ENCODE measurements at places on chromosomes 16 and 17. TPM values are rescaled to one million over a fixed set of nuclear protein-coding genes. Genes with fewer than 3 reads are reported as not detected.

TRIM72 gene
- total RNA-seq = not detected

GFOD2 gene
- 9.2 TPM for total RNA-seq

GNG13 gene
- total RNA-seq = not detected

MT1E gene
- total RNA-seq = 233 TPM

SYT17 gene
- total RNA-seq = 3.6 TPM

NXPH3 gene
- total RNA-seq = 0.19 TPM

KRT31 gene
- total RNA-seq = not detected

ARL5C gene
- not detected for total RNA-seq

CBX1 gene
- 9.9 TPM for total RNA-seq

NPIPA8 gene
- 0.65 TPM for total RNA-seq

DNA sequence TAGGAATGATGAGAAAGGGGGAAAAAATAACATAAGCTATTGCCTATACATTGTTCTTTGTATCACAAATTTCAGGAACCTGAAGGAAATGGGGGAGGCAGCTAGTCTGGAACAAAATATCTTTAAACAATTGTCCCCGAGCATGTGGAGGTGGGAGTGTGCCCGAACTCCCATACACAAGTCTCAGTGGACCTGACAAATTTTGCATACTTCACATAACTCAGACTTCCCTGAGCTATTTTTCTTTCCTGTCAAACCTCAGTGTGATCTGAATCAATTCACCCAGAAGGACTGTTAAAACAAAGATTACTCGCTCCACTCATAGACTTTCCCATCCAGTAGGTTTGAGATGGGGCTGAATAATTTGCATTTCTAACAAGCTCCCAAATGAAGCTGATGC, 1.6 kb upstream of the XPO6 start:
- no peak for DNase-seq
- H3K4me1 ChIP-seq = no peaks in the 10 kb centered on the region
- no peaks in the 10 kb centered on the region for H3K27me3 ChIP-seq
- H3K27ac ChIP-seq = no peak overlapping the region

GRCh38 chr17:35542990-35543389, 5.5 kb upstream of the SLFN12L start:
- no peak overlapping the region for H3K4me3 ChIP-seq
- H3K4me1 ChIP-seq = no peaks in the 10 kb centered on the region
- DNase-seq = no peak
- H3K36me3 ChIP-seq = no peaks in the 10 kb centered on the region
- H3K27ac ChIP-seq = no peak overlapping the region
- no peaks in the 10 kb centered on the region for H3K27me3 ChIP-seq

GRCh38 chr17:64546716-64547115, 39.9 kb downstream of the CEP95 start:
- DNase-seq = no peak
- no peaks in the 10 kb centered on the region for H3K27me3 ChIP-seq
- H3K4me3 ChIP-seq = no peak overlapping the region
- H3K36me3 ChIP-seq = peaks cover 10% of the 10 kb centered on the region

GRCh38 chr16:83345846-83346640, 461.7 kb upstream of the HSBP1 start:
- H3K27ac ChIP-seq = no peak overlapping the region
- no peaks in the 10 kb centered on the region for H3K27me3 ChIP-seq
- H3K36me3 ChIP-seq = no peaks in the 10 kb centered on the region
- H3K4me1 ChIP-seq = no peaks in the 10 kb centered on the region

GRCh38 chr17:44070455-44071197, at the start of gene G6PC3:
G6PC3 (plus strand) TSS chr17:44070735; CDS start chr17:44070966, 231 bp downstream.
- peaks cover 10% of the 10 kb centered on the region for H3K4me1 ChIP-seq
- peak within 1 kb of the TSS; percentile 82 for H3K27ac ChIP-seq
- H3K36me3 ChIP-seq = peaks cover 13% of the 10 kb centered on the region
- H3K4me3 ChIP-seq = peak within 1 kb of the TSS; percentile 65
- no peaks in the 10 kb centered on the region for H3K27me3 ChIP-seq

DNA sequence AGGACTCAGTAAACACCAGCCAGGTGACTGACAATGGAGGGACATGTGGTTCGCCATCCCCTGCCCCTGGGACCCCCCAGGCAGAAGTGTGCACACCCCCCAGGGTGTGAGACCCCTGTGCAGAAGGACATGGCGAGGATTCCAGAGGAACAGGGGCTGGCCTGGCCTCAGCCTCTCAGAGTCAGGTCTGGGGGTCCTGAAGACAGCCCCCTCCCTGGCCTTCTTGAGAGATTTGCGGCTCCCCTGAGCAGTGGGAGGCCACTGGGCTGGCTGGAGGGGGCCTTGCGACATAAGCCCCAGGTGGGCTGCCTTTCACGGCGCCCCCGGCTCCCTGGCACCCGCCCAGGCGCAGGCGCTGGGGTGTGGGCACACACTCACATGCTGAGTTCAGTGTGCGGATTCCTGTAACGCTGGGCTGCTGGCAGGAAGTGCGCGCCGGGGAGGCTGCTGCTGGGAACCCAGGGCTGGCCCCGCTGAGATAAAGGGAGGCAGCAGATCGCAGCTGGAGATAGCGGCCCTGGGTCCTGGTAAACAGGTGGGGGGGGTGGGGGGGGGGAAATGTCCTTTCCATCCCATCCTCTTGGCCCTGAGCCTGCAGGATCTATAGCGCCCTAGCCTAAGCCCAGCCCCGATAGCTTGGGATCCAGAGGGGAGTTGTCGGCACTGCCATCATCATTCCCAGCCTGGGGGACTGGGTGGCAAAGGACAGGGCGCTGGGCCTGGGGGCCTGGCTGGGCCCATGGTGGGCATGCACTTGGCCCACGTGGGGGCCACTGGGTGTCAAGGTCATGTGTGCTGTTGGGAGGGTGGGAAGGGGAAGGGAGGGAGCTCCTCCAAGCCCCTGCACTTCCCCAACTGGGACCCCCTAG, 27.1 kb downstream of the TMEM235 start:
- no peaks in the 10 kb centered on the region for H3K27me3 ChIP-seq
- DNase-seq = no peak
- no peak overlapping the region for H3K4me3 ChIP-seq
- H3K27ac ChIP-seq = peak overlapping the region; percentile 11
- no peaks in the 10 kb centered on the region for H3K4me1 ChIP-seq
- H3K36me3 ChIP-seq = no peaks in the 10 kb centered on the region

DNA sequence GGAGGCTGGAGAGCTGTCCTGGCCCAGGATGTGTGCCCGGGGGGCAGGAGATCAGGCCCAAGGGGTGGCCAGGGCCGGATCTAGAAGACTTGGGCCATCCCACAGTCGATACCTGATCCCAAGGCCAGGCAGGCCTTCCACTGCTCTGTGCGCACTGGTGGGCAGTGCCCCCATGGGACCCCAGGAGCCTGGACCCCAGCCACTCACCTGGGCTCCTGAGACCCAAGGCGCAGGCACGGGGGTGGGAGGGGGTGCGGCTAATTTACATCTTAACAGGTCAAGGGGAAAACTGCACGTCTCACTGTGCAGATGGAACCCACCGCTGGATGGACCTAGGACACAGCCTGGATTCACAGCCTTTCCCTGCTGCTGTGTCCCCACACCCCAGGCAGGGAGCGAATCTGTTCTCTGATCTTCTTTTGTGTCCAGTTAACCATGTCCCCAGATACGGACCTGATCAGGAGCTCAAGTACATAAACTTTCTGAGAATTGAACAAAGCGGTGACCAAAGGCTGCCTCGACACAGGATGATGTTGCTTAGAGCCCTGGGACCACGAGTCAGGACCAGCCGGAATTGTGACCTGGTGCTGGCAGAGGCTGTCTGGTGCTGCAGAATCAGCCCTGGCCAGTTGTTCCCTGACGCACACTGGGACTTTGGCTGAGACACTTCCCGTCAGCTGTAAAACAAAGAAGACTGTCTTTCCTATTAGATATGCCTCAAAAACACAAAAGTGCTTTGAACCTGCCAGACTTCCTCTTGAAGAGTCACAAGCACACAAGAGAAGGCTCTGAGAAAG, 60.6 kb downstream of the TNFRSF13B start:
- no peaks in the 10 kb centered on the region for H3K4me1 ChIP-seq
- no peak for DNase-seq
- H3K4me3 ChIP-seq = no peak overlapping the region

DNA sequence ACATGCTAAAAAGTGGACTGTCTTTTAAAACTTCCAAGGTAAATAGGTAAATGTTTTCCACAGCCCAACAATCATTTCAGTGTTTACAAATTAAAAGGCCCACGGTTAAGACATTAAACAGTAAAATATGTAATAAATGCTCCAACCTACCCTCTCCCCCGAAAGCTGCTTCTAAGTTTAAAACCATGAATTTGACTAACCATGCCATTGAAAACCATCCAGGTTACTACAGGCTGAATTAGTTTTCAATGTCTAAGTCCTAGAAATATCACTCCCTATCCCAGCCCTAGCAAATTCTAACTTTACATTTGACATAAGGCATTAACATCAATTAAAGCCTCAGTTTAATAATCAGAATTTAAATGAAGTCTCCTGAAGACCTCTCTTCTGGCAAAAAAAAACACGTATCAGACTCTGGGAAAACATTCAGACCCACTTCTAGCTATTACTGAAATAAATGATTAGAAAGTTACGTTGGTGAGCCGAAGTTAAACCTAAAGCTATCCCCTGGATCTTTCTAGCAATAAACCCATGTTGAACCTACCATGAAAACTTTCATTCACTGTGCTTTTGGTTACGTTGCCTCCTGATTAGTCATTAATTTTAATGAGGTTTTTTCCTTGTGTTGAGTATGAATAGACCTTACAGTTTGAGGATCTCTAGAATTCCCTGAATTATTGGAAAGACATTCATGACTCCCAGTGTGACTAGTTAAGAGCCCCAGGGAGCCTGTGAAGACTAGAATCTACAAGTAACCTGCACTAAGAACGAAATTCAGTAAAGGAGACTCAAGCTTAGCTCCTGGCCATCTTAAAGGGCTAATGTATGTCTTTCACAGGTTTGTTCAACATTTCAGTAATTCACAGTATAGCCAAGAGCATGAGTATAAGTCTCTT, 1.7 kb upstream of the POLG2 start:
- H3K27me3 ChIP-seq = no peaks in the 10 kb centered on the region
- peaks cover 15% of the 10 kb centered on the region for H3K36me3 ChIP-seq
- no peak overlapping the region for H3K27ac ChIP-seq
- H3K4me1 ChIP-seq = peaks cover 11% of the 10 kb centered on the region

- DNase-seq = no peak
- H3K27ac ChIP-seq = no peak overlapping the region
- H3K4me1 ChIP-seq = no peaks in the 10 kb centered on the region
- H3K27me3 ChIP-seq = no peaks in the 10 kb centered on the region
- no peak overlapping the region for H3K4me3 ChIP-seq
Observed at GRCh38 chr17:21539146-21539545, 153.2 kb upstream of the KCNJ18 start.

GRCh38 chr17:31570951-31571892, 179.7 kb downstream of the RAB11FIP4 start:
- DNase-seq = peak; percentile 76
- H3K27me3 ChIP-seq = no peaks in the 10 kb centered on the region
- H3K4me1 ChIP-seq = peaks cover 5% of the 10 kb centered on the region
- peak overlapping the region; percentile 63 for H3K27ac ChIP-seq

DNA sequence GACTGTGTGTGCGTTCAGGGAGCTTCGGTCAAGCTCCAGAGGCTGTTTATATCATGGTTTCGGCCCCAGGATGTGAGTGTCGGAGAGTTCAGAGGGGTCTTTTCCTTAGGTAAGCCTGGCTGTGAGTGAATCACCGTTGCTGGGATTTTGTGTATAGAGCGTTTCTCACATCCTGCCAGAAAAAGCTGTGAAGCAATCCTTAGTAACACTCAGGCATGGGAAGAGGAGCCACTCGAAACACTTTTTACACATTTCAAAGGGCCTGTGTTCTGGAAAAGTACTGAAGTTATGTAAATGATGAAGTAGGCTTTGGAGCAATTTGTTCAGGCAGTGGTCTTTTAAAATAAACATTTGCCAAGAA, 662 bp downstream of the PGS1 start:
- H3K27me3 ChIP-seq = no peaks in the 10 kb centered on the region
- peak overlapping the region; percentile 76 for H3K27ac ChIP-seq
- DNase-seq = no peak
- H3K4me1 ChIP-seq = peaks cover 6% of the 10 kb centered on the region
- H3K4me3 ChIP-seq = peak overlapping the region; percentile 100

DNA sequence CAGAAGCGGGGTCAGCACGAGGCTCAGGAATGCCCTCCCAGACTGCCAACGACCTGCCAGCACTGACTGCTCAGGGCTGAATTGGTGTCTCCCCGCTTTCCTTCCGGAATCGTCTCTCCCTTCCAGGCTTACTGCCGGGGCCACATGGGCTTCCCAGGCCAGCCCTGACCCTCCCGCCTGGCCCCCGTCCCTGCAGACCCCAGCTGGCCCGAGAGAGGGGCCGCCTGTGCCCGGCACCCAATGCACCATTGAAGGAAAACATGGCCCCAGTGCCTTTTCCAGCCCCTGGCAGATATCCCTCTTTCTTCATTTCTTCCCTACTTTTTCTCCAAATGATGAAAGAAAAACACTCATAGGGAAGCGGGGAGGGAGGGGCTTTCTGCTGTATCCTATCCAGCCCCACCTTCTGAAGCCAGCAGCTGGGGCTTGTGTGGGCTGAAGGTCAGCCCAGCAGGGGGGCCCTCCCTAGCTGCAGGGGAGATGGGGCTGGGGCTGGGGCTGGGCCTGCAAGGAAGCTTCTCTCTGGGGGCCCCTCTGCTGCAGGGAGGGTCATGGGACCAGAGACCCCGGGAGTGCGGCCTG, 25.9 kb downstream of the ZNF469 start:
- no peaks in the 10 kb centered on the region for H3K4me1 ChIP-seq
- H3K27me3 ChIP-seq = no peaks in the 10 kb centered on the region
- no peaks in the 10 kb centered on the region for H3K36me3 ChIP-seq
- H3K27ac ChIP-seq = no peak overlapping the region

- no peaks in the 10 kb centered on the region for H3K4me1 ChIP-seq
- H3K27me3 ChIP-seq = no peaks in the 10 kb centered on the region
- no peak overlapping the region for H3K27ac ChIP-seq
- H3K36me3 ChIP-seq = no peaks in the 10 kb centered on the region
- DNase-seq = no peak
- no peak overlapping the region for H3K4me3 ChIP-seq
Observed at GRCh38 chr16:13376174-13376573, 474.8 kb downstream of the SHISA9 start.

- H3K27ac ChIP-seq = no peak overlapping the region
- H3K27me3 ChIP-seq = no peaks in the 10 kb centered on the region
- no peaks in the 10 kb centered on the region for H3K4me1 ChIP-seq
- H3K36me3 ChIP-seq = no peaks in the 10 kb centered on the region
- no peak overlapping the region for H3K4me3 ChIP-seq
Observed at GRCh38 chr16:27639561-27640276, 89.8 kb downstream of the KATNIP start.

DNA sequence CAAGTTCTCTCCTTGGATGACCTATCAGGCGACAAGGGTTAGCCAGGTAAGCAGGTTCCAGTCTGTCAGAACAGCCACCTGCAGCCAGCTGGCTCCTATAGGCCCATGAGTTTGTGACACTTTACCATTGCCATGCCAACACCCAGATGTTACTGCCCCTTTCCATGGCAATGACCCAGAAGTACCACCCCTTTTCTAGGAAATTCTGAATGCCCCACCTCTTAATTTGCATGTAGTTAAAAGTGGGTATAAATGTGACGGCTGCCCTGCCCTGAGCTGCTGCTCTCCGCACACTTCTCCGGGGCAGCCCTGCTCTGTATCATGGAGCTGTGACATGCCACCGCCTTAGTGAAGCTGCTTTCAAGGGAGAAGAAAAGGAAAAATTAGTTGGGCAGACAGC, 10.0 kb upstream of the SECTM1 start:
- H3K4me3 ChIP-seq = no peak overlapping the region
- DNase-seq = no peak
- H3K4me1 ChIP-seq = no peaks in the 10 kb centered on the region
- H3K27ac ChIP-seq = no peak overlapping the region
- H3K27me3 ChIP-seq = no peaks in the 10 kb centered on the region
- no peaks in the 10 kb centered on the region for H3K36me3 ChIP-seq
